ENCODE measurements at places on chromosomes 2 and 18.

- no peak for DNase-seq
Measured at GRCh38 chr18:77119101-77119850, 13.3 kb downstream of the MBP start.

DNA sequence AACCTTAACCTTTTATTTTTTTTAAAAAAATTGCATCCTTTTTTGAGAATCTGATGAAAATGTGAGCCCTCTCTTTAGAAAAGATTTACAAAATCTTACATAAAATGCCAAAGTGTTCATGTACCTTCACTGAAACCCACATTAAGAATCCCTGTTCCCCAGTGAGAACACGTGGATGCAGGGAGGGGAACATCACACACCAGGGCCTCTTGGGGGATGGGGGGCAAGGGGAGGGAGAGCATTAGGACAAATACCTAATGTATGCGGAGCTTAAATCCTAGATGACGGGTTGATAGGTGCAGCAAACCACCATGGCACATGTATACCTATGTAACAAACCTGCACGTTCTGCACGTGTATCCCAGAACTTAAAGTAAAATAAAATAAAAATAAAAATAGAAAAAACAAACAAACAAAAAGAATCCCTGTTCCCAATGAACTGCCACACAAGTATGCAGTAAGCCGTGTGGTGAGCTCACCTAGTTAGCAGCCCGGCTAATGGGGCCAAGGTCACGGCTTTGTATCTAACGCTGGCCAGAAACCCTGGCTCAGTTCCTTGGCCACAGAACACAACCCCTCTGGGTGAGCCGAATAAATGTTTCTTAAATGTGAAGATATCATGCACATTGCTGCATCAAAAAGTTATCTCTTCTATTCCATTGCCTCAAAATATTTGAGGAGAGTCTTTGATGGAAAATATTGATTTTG is 41.4 kb downstream of the CHST9 start:
- peak; percentile 63 for DNase-seq

DNA sequence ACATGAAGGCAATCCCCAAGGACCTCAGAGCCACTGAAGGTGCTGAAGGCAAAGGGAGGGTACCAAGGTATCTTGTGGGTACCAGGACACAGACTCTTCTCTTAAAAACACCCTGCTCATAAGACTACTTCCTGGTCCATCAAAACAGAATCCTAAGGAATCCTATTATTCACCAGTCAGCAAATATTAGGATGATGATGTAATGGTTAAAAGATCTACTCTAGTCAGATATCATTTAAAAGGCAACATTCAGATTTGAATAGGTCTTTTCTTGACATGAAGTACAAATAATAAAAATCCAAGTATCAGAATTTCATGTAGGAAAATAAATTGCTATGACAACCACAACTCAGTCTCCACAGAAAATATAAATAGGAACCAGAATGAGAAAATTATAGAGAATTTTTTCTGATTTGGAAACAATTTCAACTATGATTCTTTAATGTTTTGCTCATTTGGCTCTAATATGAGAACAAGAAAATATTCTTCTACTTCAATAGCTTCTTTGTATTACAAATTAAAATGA is 77.8 kb upstream of the ZNF397 start:
- DNase-seq: no peak

GRCh38 chr18:39611381-39612100 is 2045.9 kb upstream of the CELF4 start:
- no peak for DNase-seq

GRCh38 chr2:115277366-115277765 is 834.9 kb downstream of the DPP10 start:
- no peak for DNase-seq

DNA sequence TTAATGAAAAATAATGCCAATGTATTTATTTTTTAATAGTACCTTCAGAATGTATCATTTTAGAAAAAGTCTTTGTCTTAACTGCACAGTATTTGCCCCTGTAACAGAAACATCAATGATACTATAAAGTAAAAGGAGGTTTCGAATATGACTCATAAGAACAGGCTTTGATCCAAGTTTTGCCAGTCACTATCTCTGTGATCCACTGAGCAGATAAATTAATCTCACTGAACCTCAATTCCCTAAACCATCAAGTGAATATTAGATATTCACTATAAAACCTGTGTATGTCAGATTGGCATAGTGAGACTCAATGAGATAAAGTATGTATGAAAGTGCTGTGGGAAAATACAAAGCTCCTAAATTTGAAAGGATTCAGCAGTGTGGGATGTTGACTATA is 292.1 kb downstream of the EXOC6B start:
- DNase-seq: peak; percentile 36

DNA sequence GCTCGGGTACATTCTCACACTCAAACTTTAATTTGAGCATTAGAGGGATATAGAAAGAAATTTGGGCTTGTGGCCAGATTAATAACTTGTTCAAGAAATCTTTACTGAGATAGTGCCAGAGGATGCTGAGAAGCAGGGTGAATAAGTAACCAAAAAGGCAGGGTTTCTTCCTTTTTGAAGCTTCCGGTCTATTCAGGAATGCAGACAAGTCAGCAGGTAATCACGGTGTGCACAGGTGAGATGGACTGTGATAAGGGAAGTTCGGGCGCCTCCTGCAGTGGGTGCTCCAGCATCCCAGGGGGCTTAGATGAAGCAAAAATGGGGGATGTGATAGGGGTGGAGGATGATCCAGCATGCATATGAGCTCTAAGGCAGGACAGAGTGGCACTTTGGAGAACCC is 44.9 kb upstream of the CYP1B1 start:
- DNase-seq: no peak

DNA sequence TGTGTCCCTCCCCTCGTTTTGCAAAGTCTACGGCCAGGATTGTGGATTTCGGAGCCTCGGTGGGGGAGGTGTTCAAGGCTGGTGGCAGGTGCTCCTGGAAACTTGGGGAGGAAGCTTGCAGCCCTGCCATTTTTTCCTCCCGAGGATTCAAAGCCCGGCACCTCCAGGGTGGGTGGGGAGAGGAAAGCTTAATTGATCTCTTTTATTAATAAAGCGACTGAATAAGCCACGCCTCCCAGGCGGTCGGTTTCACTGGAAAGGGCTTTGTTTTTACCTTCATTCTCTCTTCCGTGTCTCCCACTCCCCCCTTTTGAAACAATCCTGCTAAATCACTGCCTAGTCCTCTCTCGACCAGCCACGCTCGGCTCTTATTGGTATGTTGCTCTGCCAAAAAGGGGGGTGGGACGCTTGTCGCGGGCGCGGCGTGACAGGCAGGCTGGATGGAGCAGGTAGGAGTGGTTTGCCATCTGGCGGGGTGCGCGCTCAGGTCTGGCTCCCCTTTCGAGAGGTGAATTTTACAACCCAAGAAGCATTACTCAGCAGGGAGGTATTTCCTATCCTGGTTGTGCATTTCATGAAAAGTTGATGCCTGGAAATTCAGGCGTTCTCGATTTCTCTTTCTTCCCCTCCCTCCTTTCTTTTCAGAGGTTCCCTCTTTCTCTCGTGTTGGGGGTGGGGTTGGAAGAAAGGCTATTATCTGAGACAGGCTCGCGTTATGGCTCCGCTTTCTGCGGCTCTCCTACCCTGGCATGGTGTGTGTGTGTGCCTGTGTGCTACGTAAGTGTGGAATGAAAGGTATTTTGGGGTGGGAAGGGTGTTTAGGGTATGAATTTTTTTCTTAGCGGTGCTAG is 1.4 kb downstream of the NEDD4L start:
- peak; percentile 63 for DNase-seq

DNA sequence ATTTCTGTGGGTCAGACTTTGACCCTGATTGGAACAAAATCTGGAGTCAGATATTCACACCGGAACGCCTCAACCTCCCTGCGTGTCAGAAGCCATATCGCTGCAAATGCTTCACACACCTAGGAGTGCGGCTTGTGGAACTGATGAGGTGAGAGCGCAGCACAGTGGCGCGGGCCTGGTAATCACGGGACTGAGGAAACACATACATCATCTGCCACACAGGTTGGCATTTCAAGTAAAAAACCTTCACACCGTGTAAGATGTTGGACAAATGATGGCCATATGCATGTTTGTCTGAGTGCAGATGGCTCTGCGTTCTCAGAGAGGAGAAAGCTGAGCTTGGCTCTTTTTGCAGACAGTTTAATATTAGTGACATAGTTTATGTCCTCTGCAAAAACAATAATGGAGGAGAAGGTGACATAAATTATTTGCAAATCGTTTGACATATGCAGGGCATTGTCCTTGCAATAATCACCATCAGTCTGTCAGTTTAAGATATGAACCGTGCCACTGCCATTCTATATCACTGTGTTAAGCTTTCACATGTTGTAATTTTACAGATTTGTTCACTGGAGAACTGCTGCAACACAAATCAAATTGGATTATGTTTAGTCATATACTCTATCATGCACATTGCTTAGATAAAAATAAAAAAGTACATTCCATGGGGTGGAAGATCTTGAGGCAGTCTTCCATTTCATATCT is 101.4 kb downstream of the MTX2 start:
- no peak for DNase-seq

DNA sequence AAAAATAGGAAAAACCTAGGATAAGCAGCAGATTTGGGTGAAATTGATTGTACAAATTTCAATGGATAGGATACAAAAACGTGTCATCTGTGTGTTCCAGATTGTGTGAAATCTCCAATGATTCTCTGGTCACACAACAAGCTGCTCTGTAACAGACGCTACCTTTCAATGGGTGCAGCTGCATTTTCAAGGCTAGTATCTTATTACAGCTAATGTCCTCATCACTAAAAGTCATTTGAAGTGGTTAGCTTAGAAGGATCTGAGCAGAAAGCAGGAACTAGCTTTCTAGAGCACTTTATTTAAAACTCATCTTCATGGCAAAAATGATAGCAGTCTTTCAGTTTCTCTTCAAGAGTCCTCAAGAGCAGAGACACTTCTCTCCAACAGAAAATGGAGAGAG is 364.6 kb downstream of the LRP1B start:
- DNase-seq: no peak

- no peak for DNase-seq
Measured at GRCh38 chr2:69237070-69237670, 149.9 kb downstream of the GFPT1 start.

- DNase-seq: no peak
Measured at GRCh38 chr18:11388755-11389680, 220.4 kb upstream of the SLC35G4 start.

DNA sequence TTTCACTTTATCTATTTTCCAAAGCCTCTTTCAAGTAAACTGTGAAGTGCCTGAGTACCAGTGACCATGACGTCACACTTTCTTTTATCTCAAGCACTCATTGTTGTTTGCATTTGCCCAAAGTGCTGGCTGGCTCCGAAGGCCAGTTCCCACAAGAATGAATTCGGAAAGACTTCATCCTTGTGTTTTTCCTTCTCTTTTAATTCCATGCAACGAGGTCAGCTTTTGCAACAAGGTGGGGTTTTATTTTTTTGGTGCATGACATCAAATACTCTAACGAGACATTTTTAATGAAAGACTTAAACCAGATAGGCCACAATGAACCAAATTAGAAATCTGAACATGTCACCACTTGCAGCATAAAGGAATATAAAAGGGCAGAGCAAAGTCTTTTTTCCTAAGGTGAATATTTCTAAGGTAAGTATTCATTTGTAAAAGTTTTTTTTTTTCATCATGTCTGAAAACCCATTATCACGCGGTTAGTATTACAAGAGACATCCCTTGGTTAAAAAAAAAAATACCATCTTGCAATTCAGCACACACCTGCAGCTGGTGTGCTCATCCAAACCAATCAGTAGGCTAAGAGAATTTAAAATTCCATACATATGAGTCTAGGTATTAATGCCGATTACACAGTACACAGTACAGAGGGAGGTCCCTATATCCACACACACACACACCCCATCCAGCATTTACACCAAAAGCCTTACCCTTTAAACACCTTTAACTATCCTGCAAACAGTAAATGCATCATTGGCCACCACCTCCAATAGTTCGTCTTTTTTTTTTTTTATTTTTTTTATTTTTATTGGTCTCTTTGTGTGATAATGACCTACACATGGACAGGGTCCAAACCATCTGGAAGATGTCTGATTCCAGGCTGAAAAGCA is 2.3 kb downstream of the ARL4C start:
- DNase-seq: peak; percentile 72

DNA sequence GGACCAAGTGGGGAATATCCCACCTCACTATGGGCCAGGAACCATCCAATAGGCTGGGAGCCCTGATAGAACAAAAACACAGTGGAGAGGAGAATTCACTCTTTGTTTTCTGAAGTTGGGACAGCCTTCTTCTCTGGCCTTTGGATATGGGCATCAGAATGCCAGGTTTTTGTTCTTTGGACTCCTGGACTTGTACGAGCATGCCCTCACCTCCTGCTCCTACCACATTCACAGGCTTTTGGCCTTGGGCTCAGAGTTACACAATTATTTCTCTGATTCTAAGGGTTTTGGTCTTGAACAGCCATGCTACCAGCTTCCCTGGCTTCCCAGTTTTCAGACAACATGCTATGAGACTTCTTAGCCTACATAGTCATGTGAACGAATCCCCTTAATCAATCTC is 732.9 kb upstream of the VRK2 start:
- DNase-seq: no peak

- DNase-seq: peak; percentile 99
Measured at GRCh38 chr2:237223201-237223861, 137.6 kb downstream of the COPS8 start.

GRCh38 chr2:59737299-59737698 is 816.2 kb downstream of the BCL11A start:
- DNase-seq: no peak

DNA sequence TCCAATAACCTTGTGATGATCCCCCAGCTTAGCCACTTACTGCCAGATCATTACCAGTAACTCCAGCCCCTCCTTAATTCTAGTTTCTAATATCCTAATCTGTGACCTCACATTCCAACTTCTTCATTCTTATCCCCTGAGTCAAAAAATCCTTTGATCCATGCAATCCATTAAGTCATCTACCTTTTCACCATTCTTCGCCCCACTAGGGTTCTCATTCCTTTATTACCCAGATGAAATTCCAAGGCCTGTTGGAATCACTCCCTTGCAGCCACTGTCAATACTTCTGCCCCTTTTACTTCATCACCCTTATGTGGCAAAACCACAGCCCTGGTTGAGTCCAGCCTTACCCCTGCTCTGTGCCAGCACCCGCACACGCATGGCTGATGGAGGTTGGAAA is 20.3 kb upstream of the IL36G start:
- no peak for DNase-seq

- no peak for DNase-seq
Measured at GRCh38 chr2:177900082-177900481, 172.5 kb downstream of the PDE11A start.

Data from ACHN (cell line).